ENCODE measurements at places on chromosomes 6 and 20.

GRCh38 chr6:92763274-92763584 lies 656.1 kb downstream of the EPHA7 start:
- DNase-seq, result no peak

DNA sequence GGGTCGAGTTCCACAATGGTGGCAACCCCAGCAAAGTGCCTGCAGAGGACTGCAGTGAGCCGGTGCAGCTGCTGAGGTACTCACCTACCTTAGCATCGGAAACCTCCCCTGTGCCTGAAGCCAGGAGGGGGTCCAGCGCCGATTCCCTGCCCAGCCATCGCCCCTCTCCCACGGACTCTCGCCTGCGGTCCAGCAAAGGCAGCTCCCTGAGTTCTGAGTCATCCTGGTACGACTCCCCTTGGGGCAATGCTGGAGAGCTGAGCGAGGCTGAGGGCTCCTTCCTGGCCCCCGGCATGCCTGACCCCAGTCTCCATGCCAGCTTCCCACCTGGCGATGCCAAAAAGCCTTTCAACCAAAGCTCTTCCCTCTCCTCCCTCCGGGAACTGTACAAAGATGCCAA lies 134.1 kb upstream of the CLDN20 start:
- DNase-seq, result no peak

- no peak for DNase-seq
Observed at GRCh38 chr6:17278289-17279063, 2.7 kb upstream of the RBM24 start.

- DNase-seq, result no peak
Observed at GRCh38 chr20:57224641-57225138, 41.8 kb downstream of the BMP7 start.

DNA sequence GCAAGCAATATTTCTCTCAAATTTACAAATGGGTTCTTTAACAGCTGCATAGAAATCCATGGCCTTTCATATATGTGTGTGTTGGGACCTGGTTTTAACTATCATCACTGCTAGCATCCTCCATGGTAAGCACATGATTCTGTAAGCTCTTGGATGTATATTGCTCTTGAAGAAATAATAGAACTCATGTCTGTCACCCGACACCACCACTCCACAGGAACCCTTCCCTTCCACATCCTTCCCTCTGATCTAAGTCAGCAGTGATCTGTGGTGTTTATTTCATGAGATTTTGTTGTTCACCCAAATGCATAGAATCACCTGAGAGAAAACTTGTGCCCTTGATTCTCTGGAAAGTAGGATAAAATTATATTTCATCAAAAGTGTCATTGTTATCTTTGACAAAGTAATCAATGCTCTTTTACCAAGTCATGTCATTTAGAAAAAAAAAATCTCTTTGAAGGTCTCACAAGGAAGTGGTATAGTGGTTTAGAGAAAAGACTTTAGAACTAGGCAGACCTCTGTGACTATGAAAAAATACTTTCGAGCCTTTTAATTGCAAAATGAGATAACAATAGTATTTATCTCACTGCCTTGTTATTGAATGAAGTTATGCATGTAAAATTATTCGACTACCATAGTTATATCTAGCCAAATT lies 649.8 kb upstream of the SLC35B3 start:
- no peak for DNase-seq

- no peak for DNase-seq
Observed at GRCh38 chr6:87105823-87106222, 10.9 kb upstream of the CGA start.

DNA sequence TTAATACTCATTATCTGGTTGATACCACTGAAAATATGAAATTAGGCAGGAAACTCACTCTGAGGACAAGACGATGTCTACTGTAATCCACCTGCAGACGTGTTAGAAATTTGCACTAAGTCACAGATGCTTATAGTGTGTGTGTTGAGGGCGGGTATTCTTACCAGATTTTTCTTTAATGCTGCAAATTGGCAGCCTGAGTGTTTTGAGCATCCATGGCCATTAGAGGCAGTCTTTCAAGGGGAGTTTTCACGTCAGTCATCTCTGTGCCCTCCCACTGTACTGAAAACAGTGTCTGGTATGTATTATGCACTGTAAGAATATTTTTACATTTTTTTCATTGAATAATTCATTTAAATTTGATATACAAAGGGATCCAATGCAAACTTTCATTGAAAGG lies 266.5 kb upstream of the QKI start:
- DNase-seq, result no peak

- no peak for DNase-seq
Observed at GRCh38 chr6:21321531-21321930, 272.0 kb upstream of the SOX4 start.

- DNase-seq, result no peak
Observed at GRCh38 chr6:87951751-87952150, 95.9 kb upstream of the SPACA1 start.

- no peak for DNase-seq
Observed at GRCh38 chr20:33803921-33804337, 7.2 kb upstream of the CHMP4B start.

DNA sequence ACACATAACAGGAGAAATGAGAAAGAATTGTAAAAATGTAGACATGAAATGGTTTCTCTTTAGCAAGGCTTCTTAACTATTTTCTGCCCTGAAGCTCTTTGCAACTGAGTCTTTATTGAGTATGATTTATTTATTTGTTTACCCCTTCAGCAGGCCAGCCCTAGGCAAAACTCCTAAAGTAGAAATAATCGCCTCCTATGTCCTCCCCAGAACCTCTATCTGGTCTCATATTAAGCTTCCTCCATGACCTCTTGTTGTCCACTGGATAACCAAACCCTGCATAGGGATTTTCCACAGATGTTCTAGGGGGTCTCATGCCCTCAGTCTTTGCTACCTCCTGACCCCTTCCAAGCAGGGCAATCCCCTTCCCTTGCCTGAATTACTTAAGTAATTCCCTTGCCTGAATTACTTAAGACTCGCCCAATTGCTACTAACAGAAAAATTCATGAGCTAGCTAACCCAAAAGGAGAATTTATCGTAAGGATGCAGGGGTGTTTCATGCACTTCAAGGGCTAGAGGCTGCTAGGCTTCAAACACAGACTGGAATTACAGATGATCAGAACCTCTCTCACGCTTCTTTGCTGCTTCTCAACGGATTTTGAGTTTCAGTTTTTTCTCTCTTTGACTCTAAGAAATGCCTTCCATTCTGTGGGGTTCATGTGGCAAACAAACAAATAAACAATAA lies 425.9 kb upstream of the RNF217 start:
- no peak for DNase-seq

- DNase-seq, result no peak
Observed at GRCh38 chr6:153170511-153170910, 39.4 kb upstream of the RGS17 start.

- DNase-seq, result no peak
Observed at GRCh38 chr6:15152700-15153099, 93.2 kb upstream of the JARID2 start.

- DNase-seq, result no peak
Observed at GRCh38 chr6:3210024-3210610, 17.3 kb downstream of the TUBB2B start.

DNA sequence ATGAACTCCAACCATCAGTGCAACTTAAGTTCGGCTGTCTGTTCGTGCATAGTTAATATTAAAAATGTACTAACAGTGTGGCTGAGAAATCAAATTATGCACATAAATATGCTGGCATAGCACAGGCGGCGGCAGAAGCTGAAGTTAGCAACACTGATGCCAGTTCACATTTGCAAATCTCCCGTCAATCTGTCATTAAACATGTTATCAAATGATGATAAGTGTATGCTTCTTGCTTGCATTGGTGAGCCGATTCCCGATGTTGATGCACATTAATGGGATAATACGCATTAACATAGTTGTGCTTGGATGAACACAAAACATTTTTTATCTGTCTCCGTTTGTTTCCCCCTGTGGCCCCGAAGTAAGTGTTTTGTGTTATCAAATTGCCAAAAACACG lies 309.4 kb downstream of the ZNF217 start:
- no peak for DNase-seq

DNA sequence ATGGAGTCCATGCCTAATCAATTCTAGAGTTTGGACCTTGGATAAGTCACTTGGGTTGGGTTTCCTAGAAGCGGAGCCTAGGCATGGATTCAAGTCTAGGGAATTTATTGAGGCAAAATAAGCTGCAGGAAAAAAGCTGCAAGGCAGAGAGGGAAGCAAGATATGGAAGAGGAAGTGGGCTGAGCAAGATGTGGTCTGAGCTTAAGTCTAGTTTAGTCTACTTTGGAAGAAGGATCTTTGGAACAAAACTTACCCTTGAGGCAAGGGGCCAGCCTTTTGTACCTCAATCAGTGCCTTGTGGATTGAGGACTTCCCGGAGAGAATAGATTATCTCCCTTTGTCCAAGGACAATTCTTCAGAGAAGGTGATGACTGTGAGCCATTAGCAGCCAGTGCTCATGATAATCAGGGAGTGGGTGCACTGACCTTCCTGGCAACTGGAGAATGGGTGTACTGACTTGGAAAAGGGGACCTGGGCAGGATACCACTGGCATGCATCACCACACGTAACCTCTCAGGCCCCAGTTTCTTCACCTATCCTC lies 10.9 kb downstream of the ZSCAN9 start:
- no peak for DNase-seq

DNA sequence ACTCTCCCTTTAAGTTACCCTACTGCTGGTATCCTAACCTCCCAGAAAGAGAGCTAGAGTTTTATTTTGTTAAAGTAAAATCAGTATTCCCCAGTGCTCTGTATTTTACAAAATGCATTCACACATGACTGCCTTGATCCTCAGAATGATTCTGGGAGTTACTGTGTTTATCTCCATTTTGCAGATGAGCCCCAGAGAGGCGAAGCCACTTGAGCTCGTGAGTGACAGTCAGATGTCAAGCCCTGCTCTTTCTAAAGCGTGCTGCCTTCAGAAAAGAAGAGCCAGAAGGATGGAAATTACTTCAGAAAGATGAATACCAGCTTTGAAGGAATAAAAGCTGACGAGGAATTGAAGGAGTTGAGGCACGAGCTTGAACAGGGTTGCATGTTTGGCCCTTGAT lies 14.1 kb upstream of the OSER1 start:
- DNase-seq, result no peak

DNA sequence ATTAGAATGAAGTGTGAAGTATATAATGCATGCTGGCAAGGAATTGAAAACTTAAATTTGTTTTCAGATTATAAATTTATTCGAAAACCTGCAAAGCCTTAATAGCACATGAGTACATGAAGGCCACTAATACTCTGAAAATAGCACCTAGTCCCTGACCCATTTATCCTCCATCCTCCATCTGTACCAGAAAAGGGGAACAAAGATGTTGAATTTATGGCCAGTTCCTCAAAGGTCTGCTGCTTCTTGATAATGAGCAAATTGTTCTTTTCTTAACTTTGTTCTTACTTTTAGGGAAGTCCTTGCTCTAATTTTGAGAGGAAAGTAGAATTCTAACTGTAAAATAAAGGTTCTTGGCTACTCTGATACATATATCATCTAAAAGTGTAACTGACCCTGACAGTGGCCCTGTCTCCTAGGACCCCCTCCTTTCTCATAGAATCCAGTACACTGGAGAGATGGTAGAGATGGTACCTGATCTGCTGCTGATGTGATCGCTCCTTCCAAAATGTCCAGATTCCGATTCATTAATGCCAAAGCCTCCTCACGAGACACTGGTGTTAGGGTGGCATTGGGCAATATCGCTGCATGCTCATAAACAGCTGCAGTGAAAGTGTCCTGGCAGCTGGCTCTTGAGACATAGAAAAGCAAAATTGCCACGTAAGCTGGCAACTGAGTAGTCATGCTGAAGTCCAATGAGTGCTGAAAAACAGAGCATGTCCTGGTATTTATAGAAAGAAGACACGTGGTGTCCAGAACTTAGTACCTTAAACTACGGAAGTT lies at the start of gene VNN1:
Gene VNN1 (minus strand): TSS at position 704 of the 783 bp plus-strand sequence. CDS start 20 bp downstream, at position 684.
- no peak for DNase-seq

- DNase-seq, result no peak
Observed at GRCh38 chr6:38593409-38593808, 46.3 kb downstream of the BTBD9 start.

DNA sequence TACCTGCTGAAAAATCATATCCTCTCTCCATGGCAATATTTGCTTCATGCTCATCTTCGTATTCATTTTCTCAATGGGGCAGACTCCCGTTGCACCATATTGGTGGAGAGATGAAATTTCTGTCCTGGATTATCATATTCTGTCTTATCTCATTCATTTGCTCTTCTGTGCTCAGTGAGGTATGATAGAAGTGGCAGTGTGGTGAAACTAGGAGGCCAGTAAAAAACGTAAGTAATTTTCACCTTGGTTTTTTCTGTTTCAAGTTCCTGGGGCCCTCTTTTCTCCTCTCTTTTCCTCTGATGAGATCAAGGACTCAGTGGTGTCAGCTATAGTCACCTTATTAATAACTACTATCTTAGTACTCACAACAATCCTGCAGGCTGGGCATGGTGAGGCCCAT lies 182.5 kb upstream of the HDAC2 start:
- DNase-seq, result no peak

DNA sequence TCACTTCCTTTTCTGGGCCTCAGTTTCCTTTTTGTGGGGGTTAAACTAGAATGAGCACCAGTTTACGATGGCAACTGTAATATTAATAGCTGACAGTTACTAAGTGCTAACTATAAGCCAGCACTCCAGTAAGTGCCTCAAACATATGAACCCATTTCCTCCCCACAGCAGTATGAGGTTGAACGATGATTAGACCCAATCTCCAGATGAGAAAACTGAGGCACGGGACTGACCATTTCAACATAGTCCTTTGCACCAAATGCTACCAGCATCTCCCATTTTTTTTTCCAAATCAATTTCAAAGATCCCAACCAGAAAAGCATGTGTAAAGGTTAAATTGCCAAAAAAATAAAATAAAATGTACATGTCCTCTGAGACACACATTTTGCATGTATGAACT lies 7.1 kb downstream of the SLC13A3 start:
- no peak for DNase-seq

DNA sequence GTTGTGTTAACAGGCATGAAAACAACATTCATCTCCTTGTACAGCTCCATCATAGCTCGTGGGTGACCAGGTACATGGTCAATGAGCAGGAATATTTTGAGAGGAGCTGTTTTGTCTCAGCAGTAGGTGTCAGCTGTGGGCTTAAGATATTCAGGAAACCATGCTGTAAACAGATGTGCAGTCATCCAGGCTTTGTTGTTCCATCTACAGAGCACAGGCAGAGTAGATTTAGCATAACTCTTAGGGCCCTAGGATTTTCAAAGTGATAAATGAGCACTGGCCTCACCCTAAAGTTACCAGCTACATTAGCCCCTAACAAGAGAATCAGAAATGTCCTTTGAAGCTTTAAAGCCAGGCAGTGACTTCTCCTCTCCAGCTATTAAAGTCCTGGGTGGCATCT lies 154.2 kb downstream of the BTBD9 start:
- DNase-seq, result no peak
